ENCODE measurements at places on chromosomes 2 and 18.

- DNase-seq: no peak
Measured at GRCh38 chr2:180122874-180123273, 115.8 kb upstream of the CWC22 start.

DNA sequence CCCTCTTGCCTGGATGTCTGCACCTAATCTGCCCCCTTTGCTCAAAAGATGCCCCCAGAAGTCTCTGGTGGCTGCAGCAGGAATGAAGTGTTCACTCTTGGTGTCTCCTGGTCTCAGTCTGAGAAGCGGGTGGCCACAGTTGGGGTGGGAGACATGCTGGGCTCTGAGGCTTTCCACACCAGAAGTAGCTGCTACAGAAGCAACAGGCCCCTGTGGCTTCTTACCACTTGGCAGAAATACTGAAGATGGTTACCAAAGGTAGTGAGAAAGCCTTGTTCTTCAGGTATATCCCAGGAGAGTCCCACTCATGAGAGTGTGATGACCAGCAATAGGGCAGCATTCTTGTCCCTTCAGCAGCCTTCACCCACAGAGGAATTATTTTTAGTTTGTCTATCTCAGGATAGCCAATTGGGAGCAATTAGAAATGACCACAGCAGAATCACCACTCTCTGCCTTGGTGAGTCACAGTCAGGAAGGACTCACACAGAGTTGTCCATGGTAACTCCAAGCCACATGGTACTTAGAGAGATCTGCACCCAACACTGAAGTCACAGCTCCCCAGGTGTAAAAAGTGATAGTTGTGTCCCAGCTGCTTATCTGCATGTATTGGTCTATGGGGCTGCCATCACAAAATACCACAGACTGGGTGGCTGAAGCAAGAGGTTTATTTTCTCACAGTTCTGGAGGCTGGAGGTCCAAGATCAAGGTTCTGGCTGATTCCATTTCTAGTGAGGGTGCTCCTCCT, 169.8 kb upstream of the ID2 start:
- no peak for DNase-seq

GRCh38 chr18:8293184-8293583, 316.1 kb upstream of the RAB12 start:
- no peak for DNase-seq

GRCh38 chr2:45570671-45571334, 40.3 kb downstream of the SRBD1 start:
- DNase-seq: no peak

DNA sequence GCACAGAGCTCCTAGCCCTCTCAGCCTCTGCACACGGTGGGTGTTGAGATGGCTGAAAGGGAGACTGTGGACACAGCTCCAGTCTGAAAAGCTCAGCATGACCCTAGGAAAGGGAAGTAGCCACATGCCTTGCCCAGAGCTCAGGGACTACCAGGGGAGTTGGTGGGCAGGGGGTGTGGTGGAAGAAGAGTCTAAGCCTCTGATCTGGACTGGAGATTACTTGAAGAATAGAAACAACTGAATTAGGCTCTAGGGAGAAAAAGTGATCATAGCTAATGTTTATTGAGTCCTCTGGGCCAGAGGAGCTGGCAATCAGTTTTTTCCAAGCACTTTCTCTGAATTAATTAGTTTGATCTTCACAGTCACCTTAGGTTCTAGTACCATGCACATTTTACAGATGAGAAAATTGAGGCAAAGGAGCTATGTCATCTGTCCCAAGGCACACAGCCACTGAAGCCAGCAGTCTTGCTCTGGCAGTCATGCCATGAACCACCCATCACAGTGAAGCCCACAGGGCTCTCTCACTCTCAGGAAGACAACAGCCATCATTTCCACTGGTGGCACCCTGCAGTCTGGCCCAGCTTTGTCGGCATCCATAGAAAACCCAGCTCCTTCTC, 10.3 kb downstream of the SDC1 start:
- no peak for DNase-seq

DNA sequence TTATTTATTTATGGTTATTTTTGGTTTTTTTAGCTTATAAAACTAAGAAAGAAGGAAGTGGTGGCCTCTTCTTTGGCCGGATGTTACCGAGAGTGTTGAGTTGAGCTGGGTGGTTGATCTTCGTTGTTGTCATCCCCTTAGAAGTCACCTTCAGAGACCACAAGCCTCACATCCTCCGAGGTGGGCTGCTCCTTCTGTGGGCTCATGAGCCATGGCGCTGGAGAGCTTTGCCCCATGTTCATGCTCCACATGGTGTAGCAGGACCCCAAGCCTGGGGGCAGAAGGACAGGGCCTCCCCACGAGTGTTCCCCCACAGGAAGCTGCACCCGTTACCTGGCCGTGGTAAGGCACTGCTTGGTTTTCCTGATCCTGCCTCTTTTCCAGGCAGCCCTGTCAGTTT, 23.4 kb downstream of the SNTG2 start:
- no peak for DNase-seq

GRCh38 chr2:86622519-86623042, 1.1 kb downstream of the RNF103 start:
- DNase-seq: no peak

GRCh38 chr2:217247476-217247875, 387.6 kb upstream of the TNP1 start:
- no peak for DNase-seq

GRCh38 chr2:42435628-42436027, 58.2 kb downstream of the KCNG3 start:
- DNase-seq: no peak

DNA sequence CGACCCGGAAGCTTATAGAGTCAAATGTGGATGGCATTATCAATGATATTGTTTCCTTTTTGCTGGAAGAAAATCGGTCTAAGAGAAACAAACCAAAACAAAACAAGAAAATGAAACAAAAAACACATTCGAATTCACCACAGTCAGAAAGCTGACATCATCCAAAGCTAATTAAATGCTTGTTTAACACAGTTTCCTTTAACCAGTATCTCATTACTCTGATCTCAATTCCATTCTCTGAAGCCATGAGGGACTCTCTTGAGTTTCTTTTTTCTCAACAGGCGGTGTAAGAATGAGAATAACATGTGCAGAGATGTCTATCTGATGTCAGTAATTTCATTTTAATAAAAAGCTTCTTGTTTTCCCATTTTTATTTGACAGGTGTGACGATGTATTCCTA, 1448.3 kb upstream of the DDX18 start:
- no peak for DNase-seq

DNA sequence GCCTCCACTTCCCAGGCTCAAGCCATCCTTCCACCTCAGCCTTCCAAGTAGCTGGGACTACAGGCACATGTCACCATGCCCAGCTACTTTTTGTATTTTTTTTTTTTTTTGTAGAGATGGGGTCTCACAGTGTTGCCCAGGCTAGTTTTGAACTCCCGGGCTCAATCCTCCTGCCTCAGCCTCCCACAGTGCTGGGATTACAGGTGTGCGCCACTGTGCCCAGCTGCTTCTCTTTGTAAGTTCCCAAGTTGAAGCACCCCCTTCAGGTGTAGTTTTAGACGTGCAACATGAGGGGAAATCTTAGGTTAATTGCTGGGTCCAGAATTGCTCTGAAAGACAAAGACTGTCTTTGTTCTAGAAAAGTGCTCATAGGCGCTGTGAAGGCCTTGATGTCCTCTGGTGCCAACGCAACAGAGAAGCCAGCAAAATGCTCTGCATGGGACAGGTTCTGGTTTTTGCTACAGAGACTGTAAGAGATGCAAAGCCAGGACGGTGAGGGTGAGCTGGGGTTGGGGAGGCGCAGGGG, 46.6 kb downstream of the RRM2 start:
- DNase-seq: no peak

DNA sequence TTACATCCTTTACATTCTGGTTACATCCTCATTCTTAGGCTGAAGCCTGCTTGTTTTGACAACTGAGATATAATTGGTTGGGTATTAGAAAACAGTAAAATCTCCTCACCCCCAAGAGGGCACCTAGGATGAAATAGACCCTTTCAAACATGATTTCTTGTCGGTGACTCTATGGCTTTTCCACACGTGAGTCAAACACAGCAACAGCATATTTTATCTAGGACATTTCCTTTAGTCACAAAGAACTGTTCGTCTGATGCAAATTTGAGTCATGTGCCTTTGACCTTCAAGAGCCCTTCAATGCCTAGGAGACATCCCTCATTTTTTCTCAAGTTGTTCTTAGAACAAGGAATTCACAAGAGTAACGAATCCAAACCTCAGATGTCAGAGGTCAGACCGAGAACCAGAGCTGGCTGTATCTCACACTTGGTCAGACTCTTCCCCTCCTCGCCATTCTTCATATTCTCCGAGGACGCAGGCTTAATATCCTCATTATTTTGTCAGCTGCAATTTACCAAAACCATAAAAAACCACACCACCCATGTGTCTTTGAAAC, 60.5 kb upstream of the ALKAL2 start:
- no peak for DNase-seq

GRCh38 chr2:221464971-221465370, 107.1 kb downstream of the EPHA4 start:
- no peak for DNase-seq

DNA sequence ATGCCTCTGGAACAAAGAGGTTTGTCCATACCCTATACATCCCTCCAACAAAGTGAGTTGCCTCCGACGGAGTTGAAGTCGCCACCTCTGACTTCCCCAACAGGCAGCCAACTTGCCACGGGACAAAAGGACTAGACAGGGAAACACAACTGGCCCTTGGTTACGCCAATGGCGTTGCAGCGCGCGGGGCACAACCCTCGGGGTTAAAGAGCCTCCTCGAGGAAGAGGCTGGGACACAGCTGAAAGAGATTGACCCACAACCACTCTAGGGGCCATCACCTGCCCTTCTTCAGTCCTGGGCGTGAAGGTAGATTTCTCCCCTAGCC, 545 bp downstream of the GTF3C2 start:
- no peak for DNase-seq

GRCh38 chr2:100483895-100484294, 13.6 kb downstream of the NMS start:
- DNase-seq: no peak

DNA sequence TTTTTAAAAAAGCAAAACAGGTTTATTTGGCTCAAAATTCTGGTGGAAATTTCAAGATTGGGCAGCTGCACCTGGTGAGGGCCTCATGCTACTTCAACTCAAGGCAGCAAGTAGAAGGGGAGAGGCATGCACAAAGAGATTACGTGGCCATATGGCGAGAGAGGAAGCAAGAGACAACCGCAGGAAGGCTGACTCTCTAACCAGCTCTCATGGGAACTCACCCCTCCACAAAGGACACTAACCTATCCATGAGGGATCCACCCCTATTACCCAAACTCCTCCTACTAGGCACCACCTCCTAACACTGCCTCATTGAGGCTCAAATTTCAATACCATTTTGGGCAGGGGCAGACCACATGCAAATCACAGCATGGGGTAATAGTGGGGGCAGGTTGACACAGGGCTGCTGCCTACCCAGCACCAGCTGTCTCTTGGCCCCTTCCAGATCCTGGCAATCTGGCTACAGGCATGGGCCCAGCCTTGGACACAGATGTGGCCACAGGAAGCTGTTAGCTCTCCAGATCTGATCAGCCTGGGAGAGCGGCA, 2.0 kb upstream of the CAPN10 start:
- no peak for DNase-seq

- no peak for DNase-seq
Measured at GRCh38 chr2:85786865-85787264, 33.1 kb downstream of the ATOH8 start.

- DNase-seq: no peak
Measured at GRCh38 chr2:169110916-169111315, 41.6 kb downstream of the DHRS9 start.

- no peak for DNase-seq
Measured at GRCh38 chr2:175832866-175833265, 169.2 kb downstream of the LNPK start.

DNA sequence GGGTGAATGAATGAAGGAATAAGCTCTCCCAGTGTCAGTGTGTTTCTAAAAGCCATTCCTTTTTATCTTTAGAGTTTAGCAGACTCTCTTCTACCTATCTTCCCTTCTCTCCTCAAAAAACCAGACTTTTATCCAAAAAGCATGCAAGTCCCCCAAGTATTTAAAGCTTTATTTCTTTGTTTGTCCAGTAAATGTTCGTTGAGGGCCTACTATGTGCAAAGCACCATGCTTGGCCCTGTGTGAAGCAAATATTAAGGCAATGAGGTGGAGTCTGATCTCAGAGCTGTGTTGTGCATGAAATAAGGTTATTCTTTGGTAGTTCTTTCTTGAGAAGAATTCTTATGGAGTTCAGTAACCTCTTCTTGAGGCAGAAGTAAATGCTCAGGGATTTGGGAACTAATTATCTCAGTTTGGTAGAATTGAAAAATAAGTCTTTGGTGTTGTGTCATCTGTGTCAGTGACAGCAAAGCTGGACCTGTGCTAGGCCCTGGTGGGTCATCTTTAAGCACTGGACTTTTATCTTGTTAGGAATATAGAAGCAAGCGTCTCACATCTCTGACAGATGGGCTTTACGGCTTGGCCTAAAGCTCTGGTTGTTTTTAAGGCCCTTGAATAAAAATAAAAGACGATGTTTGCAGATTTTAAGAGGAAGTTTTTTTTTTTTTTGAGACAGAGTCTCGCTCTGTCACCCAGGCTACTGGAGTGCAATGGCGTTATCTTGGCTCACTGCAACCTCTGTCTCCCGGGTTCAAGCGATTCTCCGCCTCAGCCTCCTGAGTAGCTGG, 28.1 kb upstream of the CASP10 start:
- no peak for DNase-seq

- no peak for DNase-seq
Measured at GRCh38 chr2:210955591-210955990, 399.2 kb downstream of the CPS1 start.

DNA sequence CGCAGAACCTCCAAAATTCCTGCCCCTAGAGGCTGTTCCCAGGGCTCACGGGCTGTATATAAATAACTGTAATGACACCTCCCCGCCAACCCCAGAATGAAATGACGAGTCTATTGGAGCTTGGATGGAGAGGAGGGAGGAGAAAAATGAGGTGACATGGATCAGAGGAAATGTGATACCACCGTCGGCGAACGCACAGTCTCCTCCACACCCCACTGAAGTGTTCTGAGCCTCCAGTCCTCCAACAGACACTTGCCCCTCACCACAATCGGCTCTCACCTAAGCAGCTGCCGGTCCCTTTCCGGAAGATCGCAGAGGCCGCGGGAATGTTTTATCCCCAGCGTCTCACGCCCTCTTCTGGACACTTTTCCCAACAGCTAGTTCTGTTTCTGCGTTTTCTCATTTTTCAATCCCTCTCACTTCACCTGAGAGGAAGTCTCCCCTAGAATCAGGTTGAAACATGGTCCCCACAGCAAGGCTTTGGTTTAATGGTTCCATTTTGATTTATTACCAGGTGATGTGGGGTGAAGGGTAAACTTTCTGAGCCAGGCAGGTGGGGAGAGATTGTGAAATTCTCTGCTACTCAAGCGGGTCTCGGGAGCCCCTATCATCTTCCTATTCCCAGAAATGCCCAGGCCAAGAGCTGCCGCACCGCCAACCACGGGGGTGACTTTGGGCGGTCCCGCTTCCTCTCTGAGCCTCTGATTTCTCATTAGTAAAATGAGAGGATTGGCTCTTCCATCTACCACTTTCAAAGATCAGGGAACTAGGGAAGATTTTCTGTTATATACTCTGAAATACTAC, 9.1 kb upstream of the MYO5B start:
- no peak for DNase-seq

- DNase-seq: no peak
Measured at GRCh38 chr2:127235082-127235702, 15.1 kb upstream of the CYP27C1 start.

- no peak for DNase-seq
Measured at GRCh38 chr2:191593622-191594385, 84.1 kb upstream of the NABP1 start.

Measured in stimulated activated CD8-positive, alpha-beta memory T cell treated with anti-CD3 and anti-CD28 coated beads, Interleukin-15, amount 100 ng/mL, for 4 hours (primary cell).